NCI-H510A (cell line): ENCODE measurements at places on chromosomes 6 and 20.
A peak's percentile ranks its signal among the peaks of the same experiment; 100 is the strongest.

DNA sequence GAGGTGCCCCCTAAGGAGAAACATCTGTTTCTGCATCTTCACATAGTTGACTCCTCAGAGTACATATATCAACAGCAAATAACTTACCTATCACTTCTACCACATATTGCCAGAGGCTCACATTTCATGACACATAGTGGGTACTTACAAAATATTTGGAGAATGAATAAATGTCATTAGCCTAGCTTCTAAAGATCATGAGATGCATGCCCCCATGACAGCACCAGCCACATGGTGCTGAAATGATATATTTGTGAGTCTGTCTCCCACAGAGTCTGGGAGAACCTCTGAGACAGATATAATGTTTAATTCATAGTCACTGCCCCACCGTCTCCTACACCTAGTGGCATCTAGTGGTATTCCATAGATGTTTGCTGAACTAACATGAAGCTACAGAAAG lies 555.6 kb downstream of the KIF16B start:
- no peak for DNase-seq

DNA sequence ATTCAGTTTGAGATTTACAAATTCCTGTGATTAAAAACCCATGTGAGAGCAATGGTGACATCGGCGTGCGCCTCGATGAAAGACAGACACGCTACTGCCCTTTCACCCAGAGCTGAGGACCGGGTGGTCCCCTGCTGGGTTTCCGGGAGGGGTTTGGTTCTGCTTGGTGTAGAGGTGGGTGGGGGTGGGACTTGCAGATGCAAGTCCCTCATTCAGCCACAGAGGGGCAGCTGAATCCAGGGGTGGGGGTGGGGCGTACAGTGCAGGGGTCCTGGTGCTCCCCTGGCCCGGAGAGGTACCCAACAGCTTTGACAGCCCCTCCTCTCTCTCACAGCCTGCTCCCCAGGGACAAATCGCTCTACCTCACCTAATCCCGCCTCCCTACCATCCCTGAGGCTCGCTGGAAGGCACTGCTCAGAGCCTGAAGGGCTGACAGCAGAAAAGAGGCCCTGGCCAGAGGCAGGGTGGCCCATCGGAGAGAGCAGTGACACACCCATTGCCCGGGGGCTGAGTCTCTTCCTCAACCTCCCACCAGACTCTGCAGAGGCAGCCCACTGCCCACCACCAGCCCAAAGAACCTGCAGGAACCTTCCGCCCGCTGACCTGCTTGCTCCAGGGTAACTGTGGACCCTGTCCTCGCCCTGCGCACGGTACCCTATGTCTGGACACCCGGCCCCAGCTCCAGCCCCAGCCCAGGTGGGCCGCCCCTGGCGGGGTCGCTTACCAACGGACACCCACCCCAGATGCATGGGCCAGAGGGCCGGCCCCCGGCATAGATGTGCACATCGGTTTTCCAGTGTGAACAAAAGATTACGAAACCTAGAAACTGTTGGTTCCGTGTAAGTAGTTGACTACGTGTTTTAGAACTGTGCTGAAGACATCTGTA lies 118.4 kb downstream of the JPH2 start:
- no peak for DNase-seq

- no peak for DNase-seq
Measured at GRCh38 chr6:151284012-151284411, 44.2 kb downstream of the AKAP12 start.

- DNase-seq: no peak
Measured at GRCh38 chr20:45704969-45705637, at the start of gene WFDC10B. Gene WFDC10B (minus strand): TSS chr20:45705019. CDS start chr20:45685992, 19,027 bp downstream.

DNA sequence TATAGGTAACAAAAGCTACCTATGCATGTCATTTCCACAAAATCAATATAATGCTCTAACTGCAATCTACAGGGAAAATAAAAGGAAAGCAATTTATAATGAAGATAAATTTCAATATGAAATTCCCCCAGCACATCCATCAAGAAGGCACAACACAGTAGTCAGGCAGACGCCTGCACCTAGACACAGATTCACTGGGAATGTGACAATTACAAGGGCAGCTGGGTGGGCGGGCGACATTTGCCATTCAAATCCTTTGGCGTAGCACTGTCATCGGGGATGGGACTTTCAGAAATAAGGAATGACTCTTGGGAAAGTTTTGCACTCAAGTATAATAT lies 60.4 kb downstream of the SULF2 start:
- DNase-seq: no peak

DNA sequence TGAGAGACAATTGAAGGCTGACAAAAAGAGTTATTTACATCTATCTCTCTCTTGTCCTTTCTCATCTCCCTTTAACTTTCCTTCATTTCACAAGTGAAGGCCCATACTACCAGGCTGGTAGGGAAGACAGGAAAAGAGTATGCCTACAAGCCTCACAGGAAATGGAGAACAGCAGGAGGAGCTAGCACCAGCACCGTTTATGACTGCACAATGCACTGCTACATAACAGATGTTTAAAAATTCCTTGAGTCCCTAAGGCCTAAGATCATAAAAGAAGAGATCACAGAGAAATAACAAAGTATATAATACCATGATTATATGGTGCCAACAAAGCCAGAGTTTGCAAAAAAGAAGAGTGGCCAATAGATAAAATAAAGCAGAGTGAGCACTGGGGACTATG lies 194.8 kb downstream of the UNC5CL start:
- no peak for DNase-seq

DNA sequence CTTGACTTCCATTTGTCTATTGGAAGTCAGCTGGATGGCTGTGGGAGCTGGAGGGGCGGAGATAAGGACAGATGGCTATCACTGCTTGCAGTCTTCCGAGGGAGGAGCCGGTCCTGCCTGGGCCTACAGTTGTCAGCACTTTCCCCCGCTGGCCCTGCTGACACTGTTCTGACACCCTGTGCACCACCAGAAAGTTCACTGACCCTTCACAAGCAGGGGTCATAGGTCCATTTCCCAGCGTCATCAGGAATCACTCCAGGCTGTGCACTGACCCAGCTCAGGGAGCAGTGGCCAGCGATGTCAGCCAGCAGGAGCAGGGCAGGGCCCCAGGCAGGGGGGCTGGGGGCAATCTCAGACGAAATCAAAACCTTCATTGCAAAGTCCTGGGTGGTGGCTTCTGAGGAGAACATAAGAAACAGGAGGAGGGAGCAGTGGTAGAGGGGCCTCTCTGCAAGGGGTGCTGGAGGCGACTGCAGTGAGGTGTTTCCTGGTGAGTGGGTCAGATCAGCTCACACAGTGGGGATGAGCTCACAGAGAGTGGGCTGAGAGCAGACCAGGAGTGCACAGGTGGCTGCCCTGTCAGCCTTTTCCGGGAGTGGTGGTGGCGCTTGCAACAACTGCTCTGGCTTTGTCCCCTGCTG lies 26.5 kb upstream of the PLEKHG1 start:
- no peak for DNase-seq

- no peak for DNase-seq
Measured at GRCh38 chr20:52230409-52230808, 38.8 kb upstream of the ZFP64 start.

DNA sequence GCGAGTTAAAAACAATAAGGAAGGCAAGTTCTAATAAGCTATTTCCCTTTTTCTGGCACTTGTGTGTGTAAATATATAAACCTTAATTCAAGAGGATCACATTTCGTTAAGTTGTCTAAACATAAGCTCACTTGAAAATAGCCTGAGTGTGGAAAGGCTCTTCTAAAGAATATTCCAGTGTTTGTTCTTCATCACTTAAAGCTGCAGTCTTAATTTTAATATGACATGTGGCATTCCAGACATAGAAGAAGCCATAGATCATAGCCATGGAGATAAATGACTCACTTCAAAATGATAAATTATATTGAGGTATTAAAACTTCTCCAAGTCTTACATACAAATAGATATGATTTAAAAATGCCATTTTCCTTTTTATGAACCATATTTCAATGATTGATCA lies 42.1 kb downstream of the IYD start:
- no peak for DNase-seq

DNA sequence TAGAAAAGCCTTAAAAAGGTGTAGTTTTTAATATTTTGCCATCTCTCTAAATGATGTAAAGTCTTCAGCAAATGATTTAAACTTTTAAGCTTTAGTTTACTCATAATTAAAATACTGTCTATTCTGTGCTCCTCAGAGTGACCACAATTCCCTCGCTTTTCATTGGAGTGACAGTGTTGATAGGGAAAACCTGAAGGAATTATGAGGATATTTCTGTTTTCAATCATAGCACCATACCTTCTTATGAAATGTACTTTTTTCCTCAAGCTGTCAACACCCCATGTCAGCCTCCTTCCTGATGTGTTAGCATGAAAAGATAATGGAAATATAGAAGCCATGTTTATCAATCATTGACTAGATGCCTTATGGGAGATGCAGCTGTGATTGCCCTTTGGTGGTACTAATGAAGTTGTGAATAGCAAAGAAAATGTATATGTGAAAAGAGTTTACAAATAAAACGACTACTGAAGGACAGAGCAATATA lies 145.4 kb upstream of the EYS start:
- DNase-seq: no peak

DNA sequence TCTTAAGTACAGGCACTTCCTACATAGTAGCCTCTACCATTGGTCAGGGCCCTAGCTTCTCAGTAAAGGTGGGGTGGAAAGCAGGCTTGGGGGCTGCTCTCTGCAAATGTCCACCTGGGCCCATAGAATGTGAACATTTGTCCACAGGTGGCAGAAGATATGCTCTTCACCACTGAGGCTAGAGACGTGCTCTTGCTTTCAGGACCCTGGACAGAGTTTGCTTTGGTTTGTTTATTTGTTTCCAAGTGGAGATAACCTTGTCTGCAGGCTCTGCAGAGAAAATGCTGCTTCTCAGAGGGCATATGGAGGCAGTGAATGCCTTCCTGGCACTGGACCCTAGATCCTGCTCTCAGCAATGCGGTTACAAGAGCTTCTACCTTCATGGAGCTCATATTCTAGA lies 129.0 kb downstream of the F13A1 start:
- DNase-seq: no peak

GRCh38 chr20:43507150-43508080 lies at the start of gene L3MBTL1:
Gene L3MBTL1 (plus strand): TSS chr20:43507697. CDS start chr20:43513504, 5,807 bp downstream.
- peak; percentile 55 for DNase-seq
